ENCODE measurements at places on chromosomes 16 and 17.

- DNase-seq = no peak
Measured at GRCh38 chr16:6206080-6206479, 1108.5 kb upstream of the EEF2KMT start.

DNA sequence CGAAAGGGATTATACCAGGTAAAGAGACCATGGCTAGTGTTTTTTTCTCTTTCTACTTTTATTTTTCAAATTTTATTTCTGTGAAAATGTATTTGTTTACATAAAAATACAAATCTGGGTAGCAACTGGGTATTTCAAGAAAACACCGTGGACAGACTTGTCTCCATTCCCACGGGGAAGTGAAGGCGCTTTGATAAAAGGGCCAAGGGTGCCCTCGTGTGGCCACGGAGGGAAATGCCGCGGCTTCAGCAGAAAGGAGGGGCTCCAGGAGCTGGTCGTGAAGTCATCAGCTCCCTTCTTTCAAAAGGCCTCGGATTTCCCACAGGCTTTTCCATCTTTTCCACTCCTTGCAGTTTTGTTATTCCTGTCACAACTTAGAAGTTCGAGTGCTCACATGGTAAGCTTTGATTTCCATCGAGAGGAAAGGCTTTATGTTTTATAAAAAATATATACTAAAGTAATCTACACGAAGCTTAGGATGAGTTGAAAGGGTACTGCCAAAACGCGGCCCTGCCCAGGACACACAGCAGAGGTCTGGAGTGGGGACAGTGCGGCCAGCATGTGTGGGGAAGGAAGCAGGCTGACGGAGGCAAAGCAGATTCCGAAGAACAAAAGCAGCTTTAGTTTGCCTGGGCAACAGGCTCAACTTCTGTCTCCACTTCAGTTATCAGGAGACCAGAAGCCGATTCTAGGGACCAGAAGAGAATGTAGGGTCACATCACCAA lies 15.3 kb upstream of the MNT start:
- DNase-seq = no peak

- peak; percentile 41 for DNase-seq
Measured at GRCh38 chr16:31333686-31334649, 21.0 kb upstream of the ITGAX start.

- DNase-seq = no peak
Measured at GRCh38 chr16:19003935-19004334, 20.2 kb downstream of the TMC7 start.

DNA sequence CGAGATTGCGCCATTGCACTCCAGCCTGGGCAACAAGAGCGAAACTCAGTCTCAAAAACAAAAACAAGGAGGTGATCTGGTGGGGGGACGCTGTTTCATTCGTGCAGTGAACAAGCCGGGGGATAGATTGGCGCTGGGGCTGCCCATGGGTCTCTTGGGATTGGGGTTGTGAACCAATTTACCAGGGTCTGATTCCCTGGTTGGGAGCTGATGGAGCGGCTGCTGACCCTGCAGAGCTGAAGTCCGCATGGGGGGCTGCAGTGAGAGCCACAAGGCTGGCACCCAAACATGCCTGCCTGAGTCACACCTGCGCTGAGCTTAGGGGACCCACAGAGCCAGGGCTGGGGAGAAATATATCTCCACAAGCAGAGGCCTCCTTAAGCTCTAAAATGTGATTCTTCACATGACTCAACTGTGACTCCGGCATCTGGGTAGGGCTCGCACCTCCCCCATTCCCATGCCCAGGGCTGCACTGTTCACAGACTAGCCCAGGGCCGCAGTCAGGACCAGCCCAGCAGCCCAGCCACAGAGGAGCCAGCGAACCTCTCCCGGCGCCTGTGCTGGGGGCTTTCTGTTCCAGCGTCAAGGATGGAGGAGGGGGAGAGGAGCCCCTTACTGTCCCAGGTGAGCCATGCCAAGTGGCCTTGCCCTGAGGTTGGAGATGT lies 5.0 kb downstream of the TSPAN10 start:
- no peak for DNase-seq

DNA sequence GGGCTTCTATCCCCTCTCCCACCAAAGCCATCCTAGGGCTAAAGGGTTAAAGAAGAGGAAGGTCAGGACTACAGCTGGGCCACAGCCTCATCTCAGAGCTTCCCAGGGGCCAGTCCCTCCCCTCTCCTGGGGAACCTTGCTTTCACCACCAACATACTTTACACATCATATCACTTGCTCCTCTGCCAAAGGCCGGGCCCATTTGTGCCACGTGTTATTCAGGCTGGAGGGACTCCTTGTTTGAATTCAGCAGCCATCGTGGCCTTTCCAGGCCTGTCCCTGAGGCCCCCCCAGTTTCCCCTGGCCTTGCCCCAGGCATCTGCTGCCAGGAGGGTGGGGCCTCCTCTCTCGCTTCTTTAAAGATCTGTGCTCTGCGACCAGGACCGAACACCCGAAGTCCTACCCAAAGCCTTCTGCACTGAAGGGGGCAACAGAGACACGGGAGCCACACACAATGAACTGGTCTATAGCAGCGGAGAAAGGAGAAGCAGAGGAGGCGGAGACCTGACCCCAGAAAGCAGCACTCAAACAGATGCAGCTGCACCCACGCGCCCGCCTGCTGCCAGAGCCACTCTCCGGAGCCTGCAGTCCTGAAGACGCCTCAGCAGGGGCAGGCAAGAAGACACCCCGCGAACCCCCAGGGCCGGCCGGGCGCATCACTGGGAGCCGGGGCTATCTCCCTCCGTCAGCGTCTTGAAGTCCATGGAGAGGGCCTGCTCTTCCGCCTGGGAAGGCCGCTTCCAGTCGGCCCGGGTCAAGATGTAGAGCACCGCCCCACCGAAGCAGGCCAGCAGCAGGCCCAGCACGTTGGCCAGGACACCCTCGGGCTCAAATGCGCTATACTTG lies 12.1 kb downstream of the CYB561 start:
- DNase-seq = peak; percentile 44

GRCh38 chr17:43353393-43353792 lies 45.4 kb upstream of the ARL4D start:
- DNase-seq = no peak

DNA sequence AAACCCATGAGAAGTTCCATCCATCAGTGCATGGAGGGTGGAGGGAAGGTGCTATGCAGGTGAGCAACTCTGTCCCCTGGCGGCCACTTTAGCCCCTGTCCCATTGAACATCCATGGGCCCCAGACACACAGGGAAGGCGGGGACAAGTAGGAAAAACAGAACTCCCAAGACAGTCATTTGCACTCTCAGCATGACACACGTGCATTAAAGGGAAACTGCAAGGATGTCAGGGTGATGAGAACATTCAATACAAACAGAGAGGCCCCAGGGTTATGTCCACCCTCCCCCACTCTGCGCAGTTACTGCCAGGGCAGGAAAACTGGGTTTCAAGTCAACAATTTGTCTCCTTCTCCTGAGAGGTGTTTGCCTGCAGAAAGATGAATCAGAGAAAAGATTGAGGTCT lies 44.0 kb upstream of the AKTIP start:
- no peak for DNase-seq

DNA sequence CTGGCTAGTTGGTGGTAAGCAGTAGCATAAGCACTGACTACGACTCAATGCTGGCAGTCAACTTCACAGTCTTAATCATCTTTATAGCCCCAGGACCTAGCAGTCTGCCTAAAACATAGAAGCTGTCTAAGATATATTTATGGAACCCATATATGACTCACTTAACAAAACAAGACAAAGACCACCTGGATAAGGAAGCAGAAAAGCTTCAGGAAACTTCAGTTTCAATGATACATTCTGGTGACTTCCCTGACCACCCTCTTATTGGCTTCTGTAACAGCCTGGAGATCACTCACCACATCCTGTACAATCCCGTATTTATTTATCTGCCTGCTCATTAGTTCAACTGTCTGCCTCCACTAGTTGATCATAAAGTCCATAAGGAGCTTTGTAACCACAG lies 95.5 kb downstream of the PMP22 start:
- DNase-seq = no peak

DNA sequence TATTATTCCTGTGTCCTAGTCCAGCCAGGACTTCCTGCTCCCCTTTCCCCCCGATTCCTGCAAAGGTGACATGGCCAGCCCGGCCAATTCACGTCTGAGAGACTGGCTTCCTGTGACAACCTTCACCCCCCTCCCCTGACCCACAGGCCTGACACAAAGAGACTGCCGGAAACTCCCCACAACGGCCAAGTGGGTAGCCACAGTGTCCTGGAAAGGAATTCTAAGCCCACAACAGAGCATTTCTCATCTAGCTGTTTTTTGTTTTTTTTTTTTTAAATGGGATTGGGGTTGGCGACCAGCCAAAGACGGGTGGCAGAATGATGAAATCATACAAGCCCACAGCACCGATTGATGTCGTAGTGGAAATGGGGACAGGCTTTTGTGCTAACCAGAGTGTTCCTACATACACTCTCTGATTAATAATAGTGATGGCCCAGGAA lies 2.8 kb upstream of the XAF1 start:
- DNase-seq = peak; percentile 44

DNA sequence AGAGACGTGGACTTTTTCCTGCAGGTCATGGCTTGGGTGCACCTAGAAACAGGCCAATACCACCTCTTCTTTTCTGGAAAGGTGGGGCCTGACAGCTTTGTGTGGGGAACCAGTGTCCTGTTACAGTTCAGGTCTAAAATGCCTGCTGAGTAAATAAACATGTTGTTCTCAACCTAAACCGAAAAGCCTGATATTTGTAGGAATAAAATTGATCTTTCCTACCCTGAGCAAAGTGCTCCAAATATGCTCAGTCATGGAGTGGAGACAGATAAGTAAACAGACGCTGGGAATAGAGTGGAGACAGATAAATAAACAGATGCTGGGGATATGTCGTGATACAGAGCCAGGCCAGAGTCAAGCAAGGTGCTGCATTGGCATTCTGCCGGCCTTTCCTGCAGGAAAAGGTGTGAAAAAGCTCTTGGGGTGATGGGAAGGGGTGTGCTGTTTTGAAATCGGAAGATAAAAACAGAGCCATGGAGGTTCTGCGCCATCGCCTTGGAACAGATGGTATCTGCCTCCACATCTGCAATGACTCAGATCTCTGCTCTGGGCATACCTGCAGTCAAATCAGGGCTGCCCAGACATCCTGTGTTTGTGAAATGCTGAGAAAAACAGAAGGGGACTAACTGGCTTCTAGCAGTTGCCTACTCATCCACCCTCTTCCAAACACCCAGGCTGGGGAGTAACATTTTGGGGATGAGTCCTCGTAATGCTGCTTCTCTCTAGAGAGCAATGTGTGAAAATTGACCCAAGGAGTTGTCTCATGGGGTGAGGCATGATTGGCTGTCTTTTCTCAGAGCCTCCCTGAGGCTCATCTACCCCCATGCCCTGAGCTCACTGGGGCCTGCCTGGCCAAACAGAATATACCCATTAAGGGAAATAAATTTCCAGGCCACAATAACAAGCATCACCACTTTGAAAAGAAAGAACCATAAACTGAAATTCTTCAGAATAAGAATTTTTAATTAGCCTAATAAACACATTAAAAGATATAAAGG lies 16.8 kb upstream of the TRPV2 start:
- peak; percentile 25 for DNase-seq

DNA sequence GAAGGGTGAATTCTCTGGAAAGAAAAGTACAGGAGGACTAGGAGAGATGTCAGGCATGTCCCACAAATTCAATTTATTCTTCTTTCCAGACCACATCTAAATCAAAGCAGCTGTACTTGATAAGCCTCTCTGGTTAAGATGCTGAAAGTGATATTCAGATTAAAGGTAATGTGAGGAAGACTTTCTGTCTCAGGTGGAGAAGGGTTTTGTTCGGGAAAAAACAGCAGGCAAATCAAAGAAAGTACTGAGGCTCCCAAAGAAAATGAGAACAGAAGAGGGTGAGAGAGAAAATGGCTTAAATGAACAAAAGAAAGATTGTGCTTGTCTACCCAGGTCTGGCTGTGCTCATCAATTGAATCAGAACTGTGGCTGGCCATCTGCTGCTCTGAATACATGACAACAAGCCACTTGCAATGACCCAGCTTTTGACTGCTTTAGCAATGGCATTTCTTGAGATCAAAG lies 55.6 kb downstream of the MMD start:
- no peak for DNase-seq

GRCh38 chr16:60181536-60181935 lies 1447.4 kb upstream of the GOT2 start:
- no peak for DNase-seq

DNA sequence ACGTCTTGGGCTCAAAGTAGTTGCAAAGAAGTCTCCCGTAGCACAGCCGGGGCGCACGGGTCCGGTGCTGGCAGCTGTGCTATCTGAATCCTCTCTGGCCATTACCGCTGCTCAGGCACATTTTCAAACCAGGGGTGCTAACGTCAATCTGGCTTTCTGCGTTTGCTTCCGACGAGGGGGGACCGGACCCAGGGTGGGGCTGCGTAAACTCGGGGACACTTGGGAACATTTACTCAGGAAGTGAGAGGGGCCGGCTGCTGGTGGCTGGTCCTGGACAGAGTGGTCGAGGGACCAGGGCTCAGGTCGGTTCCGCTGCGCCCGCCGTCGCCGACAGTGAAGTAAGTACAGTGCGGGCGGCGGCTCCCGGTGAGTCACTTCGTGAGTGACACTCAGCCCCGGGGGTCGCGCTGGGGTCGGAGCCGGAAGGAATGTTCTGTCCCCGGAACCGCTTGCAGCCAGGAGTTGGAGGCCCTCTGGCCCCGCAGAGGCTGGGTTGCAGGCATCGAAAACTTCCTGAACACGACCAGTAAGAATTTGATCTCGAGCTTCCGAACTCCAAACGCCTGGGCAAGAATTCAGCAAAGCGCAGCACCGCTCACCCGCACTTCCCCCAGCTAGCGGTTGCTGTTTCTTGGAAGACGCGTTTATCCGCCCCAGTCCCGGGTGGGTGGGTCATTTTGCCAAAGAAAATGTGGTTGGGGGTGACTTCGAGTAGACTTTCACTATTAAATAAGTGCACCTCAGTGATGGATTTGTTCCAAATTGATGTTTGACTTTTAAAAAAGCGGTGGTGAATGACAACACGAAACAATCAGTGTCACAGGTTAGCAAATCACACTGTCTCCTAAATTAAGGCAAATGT lies 1.4 kb upstream of the HS3ST3B1 start:
- DNase-seq = no peak

DNA sequence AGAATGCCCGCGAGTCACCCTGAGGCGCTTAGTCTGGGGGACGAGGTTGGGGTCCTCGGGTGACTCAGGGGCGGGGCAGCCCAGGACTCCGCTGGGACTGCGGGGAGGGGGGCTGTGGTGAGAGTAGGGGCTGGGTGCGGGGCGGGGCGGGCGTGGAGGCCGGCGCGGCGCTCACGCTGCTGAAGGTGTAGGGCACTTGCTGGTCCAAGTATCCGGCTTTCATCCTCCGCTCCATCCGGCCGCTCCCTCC lies 832 bp downstream of the ETV4 start:
- no peak for DNase-seq
